Common myeloid progenitor, CD34-positive (primary cell): ENCODE measurements at places on chromosomes 5 and 9.

DNA sequence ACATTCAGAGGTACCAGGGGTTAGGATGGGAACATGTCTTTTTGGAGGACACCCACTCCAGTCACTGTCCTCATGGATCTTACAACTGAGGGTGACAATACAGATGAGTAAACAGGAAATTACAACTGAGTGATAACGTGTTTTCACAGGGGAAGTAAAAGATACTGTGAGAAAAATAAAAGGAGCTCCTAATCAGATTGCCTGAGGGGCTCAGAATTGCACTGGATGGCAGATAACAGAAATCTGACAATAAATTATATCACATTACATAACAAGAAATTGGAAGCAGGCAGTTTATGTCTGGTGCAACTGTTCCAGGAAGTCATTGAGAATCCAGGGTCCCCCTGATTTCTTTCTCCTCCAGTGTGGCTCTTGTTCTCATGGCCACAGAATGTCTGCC lies 40.1 kb upstream of the PCSK1 start:
- no peak for DNase-seq

DNA sequence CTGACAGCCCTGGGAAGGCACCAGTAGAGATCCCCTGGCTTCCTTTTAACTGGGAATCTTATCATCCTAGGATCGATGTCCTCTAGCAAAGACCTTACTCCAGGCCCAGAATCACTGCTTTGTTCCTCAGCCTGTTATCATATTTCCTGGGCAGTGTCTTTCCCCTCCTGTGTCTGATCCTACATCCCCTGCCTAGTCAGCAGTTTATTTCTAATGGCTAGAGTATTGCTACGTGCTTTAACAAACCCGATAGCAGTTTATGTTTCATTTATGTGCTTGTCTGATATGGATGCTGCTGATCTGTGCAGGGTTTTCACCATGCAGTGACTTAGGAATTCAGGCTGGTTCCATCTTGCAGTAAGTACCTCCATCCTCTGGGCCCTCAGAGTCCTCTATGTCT lies 20.9 kb upstream of the BARX1 start:
- H3K36me3 ChIP-seq: no peaks in the 10 kb centered on the region
- H3K27ac ChIP-seq: no peak overlapping the region
- DNase-seq: no peak
- no peaks in the 10 kb centered on the region for H3K4me1 ChIP-seq
- H3K27me3 ChIP-seq: peaks cover 3% of the 10 kb centered on the region

- H3K27ac ChIP-seq: no peak overlapping the region
- no peak overlapping the region for H3K4me3 ChIP-seq
- peak; percentile 22 for DNase-seq
- no peaks in the 10 kb centered on the region for H3K4me1 ChIP-seq
- H3K27me3 ChIP-seq: no peaks in the 10 kb centered on the region
Observed at GRCh38 chr5:53041071-53041692, 52.0 kb downstream of the ITGA2 start.

- no peaks in the 10 kb centered on the region for H3K27me3 ChIP-seq
- H3K4me1 ChIP-seq: peaks cover 70% of the 10 kb centered on the region
- no peak overlapping the region for H3K4me3 ChIP-seq
- no peaks in the 10 kb centered on the region for H3K36me3 ChIP-seq
- H3K27ac ChIP-seq: no peak overlapping the region
Observed at GRCh38 chr9:752201-752600, 89.3 kb upstream of the DMRT1 start.

- H3K36me3 ChIP-seq: no peaks in the 10 kb centered on the region
- peaks cover 1% of the 10 kb centered on the region for H3K27me3 ChIP-seq
- no peak overlapping the region for H3K27ac ChIP-seq
- peak; percentile 44 for DNase-seq
- no peaks in the 10 kb centered on the region for H3K4me1 ChIP-seq
Observed at GRCh38 chr5:150286820-150287219, 2.8 kb downstream of the CAMK2A start.

DNA sequence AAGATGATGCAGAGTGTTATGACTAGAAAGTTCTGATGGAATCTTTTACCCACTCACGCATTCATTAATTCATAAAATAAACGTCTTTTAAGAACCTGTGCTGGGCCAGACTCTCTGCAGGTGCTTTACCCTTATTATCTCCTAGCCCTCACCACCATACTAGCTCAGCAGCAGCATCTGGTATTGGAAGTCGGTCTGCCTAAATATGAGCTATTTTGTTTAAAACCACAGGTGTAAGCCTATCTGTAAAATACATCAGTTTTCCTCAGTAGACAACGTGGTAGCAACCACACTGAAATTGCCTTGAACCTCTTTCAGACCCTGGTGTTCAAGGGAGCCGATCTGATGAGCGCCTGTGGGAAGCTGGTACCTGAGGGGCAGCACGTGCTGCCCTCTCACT lies 69.4 kb downstream of the PPIC start:
- no peaks in the 10 kb centered on the region for H3K4me1 ChIP-seq
- H3K4me3 ChIP-seq: no peak overlapping the region
- no peak overlapping the region for H3K27ac ChIP-seq
- no peaks in the 10 kb centered on the region for H3K27me3 ChIP-seq
- H3K36me3 ChIP-seq: no peaks in the 10 kb centered on the region

GRCh38 chr9:14183001-14183400 lies 130.9 kb downstream of the NFIB start:
- peaks cover 8% of the 10 kb centered on the region for H3K4me1 ChIP-seq
- H3K27ac ChIP-seq: no peak overlapping the region
- peaks cover 4% of the 10 kb centered on the region for H3K27me3 ChIP-seq
- H3K36me3 ChIP-seq: no peaks in the 10 kb centered on the region
- DNase-seq: no peak
- H3K4me3 ChIP-seq: no peak overlapping the region

GRCh38 chr9:116897201-116897600 lies 210.1 kb downstream of the TRIM32 start:
- no peaks in the 10 kb centered on the region for H3K4me1 ChIP-seq
- DNase-seq: no peak
- no peak overlapping the region for H3K27ac ChIP-seq
- no peaks in the 10 kb centered on the region for H3K36me3 ChIP-seq
- H3K27me3 ChIP-seq: no peaks in the 10 kb centered on the region

- H3K36me3 ChIP-seq: no peaks in the 10 kb centered on the region
- no peak overlapping the region for H3K27ac ChIP-seq
- H3K4me3 ChIP-seq: no peak overlapping the region
- no peak for DNase-seq
Observed at GRCh38 chr5:139911425-139912120, 116.0 kb downstream of the PSD2 start.

- H3K27me3 ChIP-seq: peaks cover 2% of the 10 kb centered on the region
- no peaks in the 10 kb centered on the region for H3K4me1 ChIP-seq
- no peak overlapping the region for H3K4me3 ChIP-seq
- no peak overlapping the region for H3K27ac ChIP-seq
- no peaks in the 10 kb centered on the region for H3K36me3 ChIP-seq
Observed at GRCh38 chr9:74728176-74728575, 159.5 kb downstream of the TRPM6 start.

DNA sequence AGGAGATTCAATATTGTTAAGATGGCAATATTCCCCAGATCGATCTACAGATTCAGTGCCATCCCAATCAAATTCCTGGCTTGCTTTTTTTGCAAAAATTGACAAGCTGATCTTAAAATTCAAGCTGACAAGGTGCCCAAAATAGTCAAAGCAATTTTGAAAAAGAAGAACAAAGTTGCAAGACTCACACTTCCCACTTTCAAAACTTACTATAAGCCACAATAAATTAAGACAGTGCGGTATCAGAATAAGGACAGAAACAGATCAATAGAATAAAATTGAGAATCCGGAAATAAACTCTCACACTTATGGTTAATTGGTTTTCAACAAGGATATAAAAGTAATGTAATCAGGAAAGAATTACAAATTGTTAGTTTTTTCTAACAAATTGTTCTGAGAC lies 97.1 kb downstream of the NRG2 start:
- no peak overlapping the region for H3K27ac ChIP-seq
- peaks cover 3% of the 10 kb centered on the region for H3K27me3 ChIP-seq
- DNase-seq: no peak
- no peaks in the 10 kb centered on the region for H3K4me1 ChIP-seq
- no peaks in the 10 kb centered on the region for H3K36me3 ChIP-seq

DNA sequence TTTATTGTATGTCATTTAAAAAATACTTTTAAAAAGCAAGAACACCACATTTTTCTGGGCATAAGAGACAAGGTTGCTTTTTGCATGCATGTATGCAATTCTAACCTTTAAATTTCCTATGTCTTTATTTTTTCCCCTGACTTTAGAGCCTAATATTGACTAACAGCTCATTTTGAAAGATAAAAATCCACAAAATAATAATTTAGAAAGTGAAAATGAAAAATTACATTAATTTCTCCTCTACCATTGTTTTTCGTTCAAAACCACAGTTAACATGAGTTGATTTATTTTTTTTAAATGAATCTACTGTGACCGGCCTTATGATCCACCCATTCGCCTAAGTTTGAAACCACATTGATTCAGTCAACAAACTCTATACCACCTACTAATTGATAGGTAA lies 137.5 kb upstream of the CDKN2B start:
- no peak overlapping the region for H3K4me3 ChIP-seq
- no peak overlapping the region for H3K27ac ChIP-seq
- DNase-seq: no peak
- H3K27me3 ChIP-seq: peaks cover 3% of the 10 kb centered on the region
- H3K4me1 ChIP-seq: no peaks in the 10 kb centered on the region

DNA sequence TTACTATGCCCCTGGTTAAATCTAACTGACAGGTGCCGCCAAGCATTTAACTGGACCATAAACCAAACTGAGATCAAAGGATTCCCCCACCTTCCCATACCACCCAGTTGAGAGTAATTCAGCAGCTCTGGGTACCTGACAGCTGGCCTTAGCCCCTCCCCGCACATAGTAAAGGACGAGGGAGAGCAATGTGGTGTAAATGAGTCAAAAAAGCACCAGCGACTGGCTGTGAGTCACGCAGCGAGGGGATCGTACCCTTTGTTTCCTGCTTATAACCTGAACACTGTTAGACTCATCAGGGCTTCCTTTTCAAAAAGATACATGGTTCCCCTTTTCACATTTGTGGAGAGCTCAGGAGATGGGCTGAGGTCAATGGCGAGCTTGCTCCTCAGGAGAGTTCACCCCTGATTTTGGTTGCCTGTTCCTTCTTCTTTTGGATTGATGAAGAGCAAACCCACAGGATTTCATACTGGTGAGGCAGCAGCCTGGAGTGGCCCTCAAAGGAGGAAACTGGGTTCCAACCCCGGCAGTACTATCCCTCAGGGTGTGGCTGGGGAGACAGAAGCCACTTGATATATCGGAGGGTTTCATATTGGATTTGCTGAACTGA lies 71.5 kb downstream of the ANKRD33B start:
- H3K27ac ChIP-seq: no peak overlapping the region
- H3K36me3 ChIP-seq: no peaks in the 10 kb centered on the region
- H3K4me1 ChIP-seq: peaks cover 51% of the 10 kb centered on the region
- no peaks in the 10 kb centered on the region for H3K27me3 ChIP-seq
- H3K4me3 ChIP-seq: no peak overlapping the region

DNA sequence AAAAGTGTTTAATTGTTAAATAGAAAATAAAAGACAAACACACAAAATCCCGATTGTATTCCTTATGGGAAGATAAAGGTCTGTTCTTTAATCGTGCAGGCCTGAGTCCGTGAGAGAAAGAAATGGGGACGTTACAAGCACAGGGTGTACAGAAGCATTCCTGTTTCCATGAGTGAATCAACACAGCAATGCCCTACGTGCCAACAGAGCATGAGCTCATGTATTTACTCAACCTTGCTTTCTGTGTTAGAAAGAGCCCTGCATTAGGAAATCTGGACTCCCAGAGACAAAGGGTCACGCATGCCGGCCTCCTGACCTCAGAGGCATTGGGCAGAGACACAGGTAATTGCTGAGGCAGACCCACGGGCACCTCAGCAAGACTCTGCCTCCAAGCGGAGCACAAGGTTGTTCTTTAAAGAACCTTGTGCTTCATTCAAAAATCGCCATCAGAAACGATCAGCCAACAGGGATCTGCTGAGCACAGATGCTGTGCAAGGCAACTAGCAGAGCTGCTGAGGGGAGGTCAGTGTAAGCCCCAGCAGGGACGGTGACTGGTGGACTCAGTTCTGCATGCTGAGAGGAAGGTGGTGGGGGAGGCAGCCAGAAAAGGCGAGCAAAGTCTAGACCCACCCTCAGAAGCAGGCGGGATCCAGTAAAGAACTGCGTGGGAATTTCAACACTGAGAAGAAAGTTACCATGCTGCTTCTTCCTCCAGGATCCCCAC lies 101.0 kb downstream of the TLE1 start:
- no peaks in the 10 kb centered on the region for H3K4me1 ChIP-seq
- H3K27ac ChIP-seq: no peak overlapping the region
- no peaks in the 10 kb centered on the region for H3K27me3 ChIP-seq
- DNase-seq: no peak
- H3K36me3 ChIP-seq: no peaks in the 10 kb centered on the region

- peaks cover 2% of the 10 kb centered on the region for H3K36me3 ChIP-seq
- H3K4me1 ChIP-seq: peaks cover 3% of the 10 kb centered on the region
- no peak overlapping the region for H3K27ac ChIP-seq
- no peak for DNase-seq
- no peak overlapping the region for H3K4me3 ChIP-seq
Observed at GRCh38 chr9:136021872-136022681, 60.9 kb upstream of the UBAC1 start.

DNA sequence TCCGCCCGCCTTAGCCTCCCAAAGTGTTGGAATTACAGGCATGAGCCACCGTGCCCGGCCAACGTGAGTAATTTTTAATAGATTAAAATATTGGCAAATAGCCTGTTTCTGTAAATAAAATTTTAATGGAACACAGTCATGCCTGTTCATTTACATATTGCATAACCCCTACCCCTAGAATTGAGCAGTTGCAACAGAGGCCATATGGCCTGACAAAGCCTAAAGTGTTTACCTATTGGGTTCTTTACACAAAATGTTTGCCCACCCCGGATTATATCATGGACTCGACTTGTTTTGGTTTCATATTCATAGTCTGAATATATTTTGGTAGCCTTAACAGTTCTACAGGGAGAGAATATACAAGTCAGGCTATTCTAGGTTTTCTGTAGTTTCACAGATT lies 5.3 kb downstream of the NSA2 start:
- no peaks in the 10 kb centered on the region for H3K27me3 ChIP-seq
- no peak overlapping the region for H3K27ac ChIP-seq
- H3K4me1 ChIP-seq: peaks cover 9% of the 10 kb centered on the region
- no peak overlapping the region for H3K4me3 ChIP-seq
- no peak for DNase-seq
- H3K36me3 ChIP-seq: peaks cover 63% of the 10 kb centered on the region

- H3K27me3 ChIP-seq: no peaks in the 10 kb centered on the region
- peaks cover 17% of the 10 kb centered on the region for H3K4me1 ChIP-seq
- H3K4me3 ChIP-seq: no peak overlapping the region
- H3K36me3 ChIP-seq: peaks cover 13% of the 10 kb centered on the region
- H3K27ac ChIP-seq: no peak overlapping the region
Observed at GRCh38 chr5:140571105-140571504, 6.5 kb downstream of the SLC35A4 start.

- H3K4me1 ChIP-seq: no peaks in the 10 kb centered on the region
- H3K4me3 ChIP-seq: no peak overlapping the region
- no peak overlapping the region for H3K27ac ChIP-seq
- peak; percentile 55 for DNase-seq
Observed at GRCh38 chr5:11248966-11249365, 487.9 kb upstream of the DAP start.
